Activated CD4-positive, alpha-beta memory T cell treated with anti-CD3 and anti-CD28 coated beads, Interleukin-2, amount 10 ng/mL, durations not matched to agents 7 days and 5 days (primary cell): ENCODE measurements at places on chromosomes 1 and 21. TPM values are rescaled to one million over a fixed set of nuclear protein-coding genes. Genes with fewer than 3 reads are reported as not detected.

SPRR2G gene
- not detected for total RNA-seq

GRCh38 chr1:7482077-7482476, 289.0 kb upstream of the VAMP3 start:
- no peak for DNase-seq

- DNase-seq = no peak
Observed at GRCh38 chr1:41101950-41102607, 80.6 kb upstream of the SLFNL1 start.

DNA sequence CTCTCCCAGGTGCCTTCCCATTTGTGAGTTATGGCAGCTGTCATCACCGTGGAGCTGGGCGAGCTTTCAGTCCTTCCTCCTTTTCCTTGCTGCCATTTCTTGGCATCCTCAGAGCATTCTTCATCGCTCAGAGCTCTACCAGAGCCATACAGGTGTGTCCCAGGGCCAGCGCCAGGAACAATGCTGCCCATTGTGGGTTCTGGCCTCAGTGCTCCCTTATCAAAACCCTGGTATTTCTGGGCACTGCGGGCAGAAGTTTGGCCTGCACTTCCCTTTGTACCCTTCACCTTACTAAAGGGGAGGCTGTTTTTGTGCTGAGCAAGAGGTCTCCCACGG, 28.5 kb downstream of the RASSF5 start:
- DNase-seq = no peak

DNA sequence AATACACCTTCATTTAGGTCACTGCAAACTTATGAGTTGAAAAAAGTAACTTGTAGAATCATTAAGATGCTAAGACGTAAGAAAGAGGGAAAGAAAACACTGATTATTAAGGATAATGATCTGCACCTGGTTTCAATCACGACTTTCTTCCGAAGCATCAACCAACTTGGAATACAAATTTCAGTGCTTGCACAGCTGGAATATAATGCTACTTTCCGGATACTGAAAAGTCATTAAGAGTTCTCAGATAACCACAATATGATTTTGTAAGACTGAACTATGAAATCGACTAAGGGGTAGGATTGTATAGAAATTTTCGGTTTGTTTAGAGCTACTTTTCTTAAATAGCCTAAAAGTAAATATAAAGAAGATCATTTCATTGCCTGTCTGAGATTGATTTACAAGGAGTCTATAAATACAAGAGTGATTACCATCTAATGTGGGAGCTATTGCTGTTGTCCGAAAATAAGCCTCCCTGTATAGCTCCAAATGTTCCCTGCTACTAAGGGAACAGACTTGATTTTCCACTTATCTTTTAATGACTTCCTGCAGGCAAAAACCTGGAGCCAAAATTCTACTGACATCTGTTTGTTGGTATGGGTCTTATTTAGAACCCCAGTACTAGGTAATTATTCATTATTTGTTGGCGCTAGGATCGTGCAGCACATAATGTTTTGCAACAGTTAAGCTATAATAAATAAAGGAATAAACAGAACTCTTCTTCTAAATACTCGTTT, 673.3 kb downstream of the KCNT2 start:
- DNase-seq = no peak

DNA sequence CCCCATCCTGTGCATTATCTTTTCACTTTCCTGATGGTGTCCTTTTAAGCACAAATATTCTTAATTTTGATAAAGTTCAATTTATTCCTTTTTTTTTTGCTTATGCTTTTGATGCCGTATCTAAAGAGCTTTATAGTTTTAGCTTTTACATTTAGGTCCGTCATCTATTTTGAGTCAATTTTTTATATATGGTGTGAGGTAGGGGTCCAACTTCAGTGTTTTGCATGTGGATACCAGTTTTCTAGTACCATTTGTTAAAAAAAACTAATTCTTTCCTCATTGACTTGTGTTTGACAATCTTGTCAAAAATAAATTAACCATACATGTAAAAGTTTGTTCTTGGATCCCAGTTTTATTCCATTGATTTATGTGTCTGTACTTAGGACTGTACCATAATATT, 4.9 kb downstream of the MTF2 start:
- DNase-seq = no peak

CRB1 gene
- total RNA-seq = not detected

DNA sequence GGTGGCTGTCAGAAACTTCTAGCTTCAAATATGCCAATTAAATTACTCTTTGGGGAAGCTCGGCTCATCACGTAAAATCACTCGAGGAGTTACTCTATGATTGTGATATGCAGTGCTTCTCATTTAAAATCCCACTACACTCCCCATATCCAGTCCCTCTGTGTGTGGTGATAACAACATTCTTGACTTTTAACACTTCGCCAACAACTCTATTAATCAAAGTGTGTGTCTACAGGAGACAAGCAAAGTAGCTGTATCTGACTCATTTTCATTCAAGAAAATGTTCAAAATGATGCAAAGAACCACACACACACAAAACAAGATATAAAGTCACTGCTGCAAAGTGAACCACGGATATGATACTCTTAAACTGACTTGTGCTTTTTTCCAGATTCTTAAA, 341.3 kb downstream of the DSCAM start:
- no peak for DNase-seq
